ENCODE measurements at places on chromosomes 12 and 14. TPM values are rescaled to one million over a fixed set of nuclear protein-coding genes. Genes with fewer than 3 reads are reported as not detected.

SPATA7 gene
- total RNA-seq, result 9.1 TPM

AMN gene
- total RNA-seq, result 0.23 TPM

CEP83 gene
- 6.7 TPM for total RNA-seq

TEX52 gene
- total RNA-seq, result not detected

GOLT1B gene
- total RNA-seq, result 45.6 TPM

UNC79 gene
- total RNA-seq, result 0.15 TPM

CD27 gene
- not detected for total RNA-seq

CLEC1B gene
- total RNA-seq, result not detected

KLRG1 gene
- total RNA-seq, result 0.15 TPM

STRN3 gene
- 82.6 TPM for total RNA-seq

CCDC196 gene
- not detected for total RNA-seq
